Activated CD4-positive, alpha-beta T cell treated with anti-CD3 and anti-CD28 coated beads for 36 hours (primary cell): ENCODE measurements at places on chromosomes 3 and 15.

- no peak for DNase-seq
These were observed 63.8 kb downstream of the MRPL46 start for GRCh38 chr15:88403351-88403791.

GRCh38 chr3:38549486-38549885 is 53.3 kb downstream of the EXOG start:
- no peak for DNase-seq

GRCh38 chr3:78177780-78178179 is 1137.9 kb downstream of the ROBO2 start:
- DNase-seq: no peak

DNA sequence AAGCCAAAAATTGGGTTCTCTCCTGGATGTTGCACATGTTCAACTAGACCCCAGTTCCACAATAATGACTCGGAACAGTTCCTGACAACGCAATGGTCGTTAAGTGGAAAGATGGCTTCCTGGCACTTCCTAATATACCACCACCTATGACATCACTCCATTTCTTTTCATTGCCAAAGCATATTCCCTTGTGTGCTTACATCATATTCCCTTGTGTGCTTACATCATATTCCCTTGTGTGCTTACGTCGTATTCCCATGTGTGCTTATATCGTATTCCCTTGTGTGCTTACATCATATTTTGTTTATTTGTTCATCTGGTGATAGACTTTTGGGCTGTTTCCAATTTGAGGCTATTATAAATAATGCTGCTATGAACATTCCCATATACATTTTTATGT is 39.2 kb downstream of the TFRC start:
- no peak for DNase-seq

DNA sequence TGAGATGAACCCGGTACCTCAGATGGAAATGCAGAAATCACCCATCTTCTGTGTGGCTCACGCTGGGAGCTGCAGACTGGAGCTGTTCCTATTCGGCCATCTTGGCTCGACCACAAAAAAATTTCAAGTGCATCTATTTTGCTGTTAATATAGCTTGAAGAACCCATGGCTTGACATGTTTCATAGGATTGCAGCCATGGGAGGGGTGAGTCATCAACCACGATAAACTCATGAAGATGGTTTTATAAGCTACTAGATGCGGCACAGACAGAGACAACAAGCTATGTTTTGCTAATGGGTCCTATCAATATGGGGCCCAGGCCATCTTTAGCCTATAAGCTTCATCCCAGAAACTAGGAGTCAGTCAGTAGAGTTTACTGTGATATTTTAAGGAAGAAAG is 100.4 kb upstream of the PHLDB2 start:
- DNase-seq: peak; percentile 46

- DNase-seq: peak; percentile 44
These were observed 27.6 kb upstream of the RAB7A start for GRCh38 chr3:128698211-128699047.

- no peak for DNase-seq
These were observed 142.7 kb downstream of the GHSR start for GRCh38 chr3:172305552-172305951.

DNA sequence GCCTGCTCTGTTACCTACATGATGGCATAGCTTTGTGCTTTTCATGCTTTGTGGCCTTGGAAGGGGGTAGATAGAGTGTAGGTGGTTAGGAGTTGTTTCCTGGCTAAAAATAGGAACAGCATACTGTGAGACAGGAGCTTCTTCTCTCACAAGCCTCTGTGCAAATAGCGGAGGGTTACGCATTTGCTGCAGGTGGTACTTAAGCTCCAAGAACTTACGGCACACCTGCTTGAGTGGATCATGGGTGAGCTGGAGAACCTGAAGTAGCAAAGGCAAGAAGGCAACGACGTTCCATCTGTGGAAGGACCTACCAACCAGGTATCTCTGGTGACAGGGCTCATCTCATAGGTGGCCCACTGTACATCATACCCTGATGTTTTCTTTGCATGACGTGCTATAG is 66.0 kb downstream of the ST6GAL1 start:
- no peak for DNase-seq

GRCh38 chr15:82812994-82813393 is 3.6 kb downstream of the WHAMM start:
- no peak for DNase-seq

- DNase-seq: no peak
These were observed 31.2 kb upstream of the SRP14 start for GRCh38 chr15:40070166-40070557.
